Psoas muscle (tissue), 8 donors: ENCODE measurements at places on chromosomes 6 and 20.

GRCh38 chr6:89122625-89123024, 4.8 kb upstream of the SRSF12 start:
- DNase-seq, result no peak

GRCh38 chr20:44022464-44022863, 107.8 kb downstream of the TOX2 start:
- no peak for DNase-seq

DNA sequence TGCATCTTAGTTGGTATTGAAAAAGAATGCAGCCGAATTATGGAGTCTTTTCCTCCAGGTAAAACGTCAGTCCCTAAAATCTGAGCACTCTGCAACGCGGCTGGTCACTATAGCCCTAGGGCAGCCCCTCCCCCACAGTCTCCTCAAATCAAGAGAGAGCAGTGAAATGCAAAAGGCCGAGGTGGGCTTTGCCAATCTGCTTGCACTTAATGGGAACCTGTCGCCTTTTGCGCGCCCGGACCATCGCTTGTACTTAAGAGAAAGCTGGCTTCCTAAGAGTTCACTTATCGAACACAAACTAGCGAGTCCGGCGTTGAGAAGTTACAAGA, 447 bp downstream of the MCM3 start:
- peak; percentile 54 for DNase-seq

GRCh38 chr20:9517297-9518162, 3.1 kb downstream of the LAMP5 start:
- DNase-seq, result no peak

GRCh38 chr6:19934996-19935591, 97.9 kb downstream of the ID4 start:
- no peak for DNase-seq

GRCh38 chr6:13063300-13063918, 264.9 kb downstream of the TBC1D7 start:
- DNase-seq, result no peak

- DNase-seq, result no peak
Observed at GRCh38 chr6:37648465-37649330, 49.0 kb downstream of the MDGA1 start.

GRCh38 chr6:91276315-91276714, 689.4 kb upstream of the MAP3K7 start:
- no peak for DNase-seq

- DNase-seq, result no peak
Observed at GRCh38 chr6:136031982-136032381, 180.5 kb downstream of the PDE7B start.

DNA sequence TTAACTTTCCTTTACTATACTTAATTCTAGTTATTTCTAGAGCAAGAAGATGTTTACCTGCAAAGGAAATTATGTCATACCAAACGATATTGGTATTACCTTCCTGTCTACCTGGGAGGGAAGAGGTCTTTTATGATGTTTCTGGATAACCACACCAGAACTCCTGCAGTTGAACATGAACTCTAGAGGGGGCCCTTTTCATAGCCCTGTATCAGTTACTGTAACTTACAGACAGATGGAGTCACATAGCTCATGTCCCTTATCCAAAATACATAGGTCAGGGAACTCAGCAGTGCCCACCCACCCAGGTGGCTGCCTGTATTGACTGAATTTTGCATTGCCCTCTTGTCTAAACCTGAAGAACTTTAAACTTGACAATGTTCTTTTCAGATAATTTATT, 35.1 kb upstream of the MYL9 start:
- DNase-seq, result no peak

DNA sequence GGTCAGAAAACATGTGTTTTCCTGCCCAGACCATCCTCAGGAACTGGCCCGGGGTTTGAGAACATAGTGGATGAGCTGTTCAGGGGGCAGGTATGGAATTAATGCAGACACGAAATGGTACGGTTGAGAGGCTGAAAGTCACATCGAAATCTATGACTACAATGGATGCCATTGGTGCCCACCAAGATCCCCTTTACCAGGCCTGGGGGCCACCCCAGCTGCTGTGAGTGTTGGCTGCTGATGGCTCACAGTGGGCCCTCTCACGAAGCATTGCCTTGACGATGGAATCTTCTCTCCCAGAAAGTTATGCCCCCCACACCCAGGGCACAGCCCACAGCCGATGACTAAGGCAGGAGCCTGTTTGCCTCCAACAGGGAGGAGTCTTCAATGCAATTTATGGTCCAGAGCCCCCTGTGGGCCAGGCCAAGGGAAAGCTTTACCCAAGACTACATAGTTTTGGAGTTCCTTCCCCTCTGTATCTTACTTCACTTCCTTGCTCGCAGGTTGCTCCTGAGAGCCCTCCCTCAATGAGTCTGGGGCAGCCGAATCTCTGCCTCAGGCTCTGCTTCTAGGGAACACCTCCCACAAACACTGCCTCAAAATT, 92.6 kb downstream of the BFSP1 start:
- DNase-seq, result no peak

- no peak for DNase-seq
Observed at GRCh38 chr6:3381233-3381921, 75.5 kb downstream of the SLC22A23 start.

GRCh38 chr6:31922942-31923341, 4.6 kb upstream of the C2 start:
- DNase-seq, result no peak

DNA sequence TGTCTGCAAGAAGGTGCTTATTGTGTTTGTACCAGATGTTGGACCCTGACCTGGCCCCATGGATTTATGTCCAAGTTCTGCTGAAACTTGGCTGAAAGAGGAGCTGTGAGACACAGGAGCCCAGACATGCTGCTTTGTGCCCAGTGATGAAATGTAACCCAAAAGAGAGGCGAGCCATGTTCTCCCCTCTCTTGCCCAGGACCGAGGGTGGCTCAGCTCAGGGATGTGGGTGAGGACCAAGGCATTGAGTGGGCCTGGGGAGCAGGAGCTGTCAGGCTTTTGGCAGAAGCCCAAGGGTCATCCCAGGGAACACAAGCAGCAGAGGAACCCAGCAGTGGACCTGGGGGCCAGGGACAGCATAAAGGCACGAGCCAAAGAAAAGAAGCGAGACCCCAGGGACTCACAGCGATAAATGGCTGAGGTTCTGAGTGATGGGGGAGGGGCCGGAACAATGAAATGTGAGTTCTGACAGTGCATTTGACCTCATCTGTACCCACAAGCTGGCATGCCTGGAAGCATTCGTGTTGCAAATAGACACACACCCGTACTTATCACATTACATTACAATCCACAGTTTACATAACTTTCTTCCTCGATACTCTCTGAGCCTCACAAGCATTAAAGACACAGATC, 363.4 kb upstream of the JARID2 start:
- peak; percentile 41 for DNase-seq

DNA sequence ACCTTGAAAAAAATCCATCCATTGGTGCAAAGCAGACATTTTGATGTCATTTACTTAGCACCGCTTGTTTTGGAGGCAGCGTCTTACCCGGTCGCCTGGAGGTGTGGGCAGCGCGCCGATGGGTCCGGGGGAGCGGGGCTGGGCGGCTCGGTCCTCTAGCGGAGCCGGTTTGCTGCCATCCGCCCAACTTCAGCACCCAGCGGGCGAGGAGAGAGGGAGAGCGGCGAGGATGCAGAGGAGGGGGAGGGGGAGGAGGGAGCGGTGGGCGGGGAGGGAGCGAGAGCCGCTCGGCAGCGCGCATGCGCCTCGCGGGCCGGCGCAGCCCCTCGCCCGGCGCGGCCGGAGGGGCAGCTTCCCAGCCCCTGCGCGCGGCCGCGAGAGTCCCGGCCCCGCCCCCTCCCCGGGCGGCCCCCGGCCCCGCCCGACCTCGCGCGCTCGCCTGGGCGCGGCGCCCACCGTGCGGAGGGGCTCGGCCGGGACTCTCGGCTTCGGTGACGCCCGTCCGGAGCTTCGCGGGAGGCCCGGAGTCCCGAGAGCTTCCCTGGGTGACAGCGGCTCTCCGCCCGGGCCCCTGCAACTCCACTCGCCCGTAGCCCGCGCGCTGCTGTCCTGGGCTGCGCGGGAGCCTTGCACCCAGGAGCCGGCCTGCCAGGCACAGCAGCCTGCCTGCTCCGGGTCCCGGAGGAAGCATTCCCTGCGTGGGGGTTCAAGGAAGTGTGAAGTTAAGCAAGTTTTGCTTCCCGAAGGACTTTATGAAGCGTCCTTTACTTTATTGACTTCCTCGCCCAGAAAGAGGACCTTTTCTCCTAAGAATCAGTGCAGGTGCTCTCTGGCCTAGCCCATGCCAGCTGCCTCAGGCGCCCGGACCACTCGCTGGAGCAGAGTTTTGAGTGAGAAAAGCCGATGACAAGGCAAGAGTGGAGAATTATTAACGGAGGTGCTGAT, at the start of gene RGS17:
RGS17 (minus strand) TSS at position 246 of the 945 bp plus-strand sequence. CDS start 87,264 bp downstream, outside the sequence.
- peak; percentile 54 for DNase-seq

- DNase-seq, result no peak
Observed at GRCh38 chr6:40386200-40386599, 201.0 kb downstream of the LRFN2 start.

DNA sequence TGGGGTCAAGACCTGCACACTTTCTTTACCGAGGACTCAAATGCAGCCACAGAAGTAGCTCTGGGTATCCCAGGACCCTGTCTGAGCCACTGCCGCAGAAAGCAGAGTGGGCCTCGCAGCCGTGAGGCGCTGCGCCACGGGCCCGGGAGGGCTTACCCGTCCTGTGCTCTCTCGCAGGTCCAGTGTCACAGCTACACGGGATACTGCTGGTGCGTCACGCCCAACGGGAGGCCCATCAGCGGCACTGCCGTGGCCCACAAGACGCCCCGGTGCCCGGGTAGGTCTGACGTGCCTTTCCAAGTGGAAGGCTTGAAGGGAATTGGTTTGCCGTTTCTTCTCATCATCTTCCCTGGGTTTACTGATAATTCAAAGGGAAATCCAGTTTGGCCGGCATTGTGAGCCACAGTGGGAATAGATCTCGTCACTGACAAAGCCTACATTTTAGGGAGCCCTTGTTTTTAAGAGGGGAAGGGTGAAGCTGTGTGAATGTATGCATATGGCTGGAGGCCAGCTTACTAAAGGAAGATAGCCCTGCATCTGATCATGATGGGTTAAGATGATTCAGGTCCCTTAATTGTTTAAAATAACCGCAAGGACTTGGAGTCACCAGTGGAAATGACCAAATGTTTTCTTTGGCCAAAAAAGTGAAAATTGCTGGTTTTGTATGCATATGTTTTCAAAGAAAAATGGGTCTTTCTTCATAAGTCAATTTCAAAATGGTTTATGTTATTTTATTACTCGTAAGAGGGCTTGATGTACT, 86.6 kb downstream of the SMOC2 start:
- DNase-seq, result no peak

GRCh38 chr20:19562426-19562825, 195.6 kb upstream of the RIN2 start:
- no peak for DNase-seq

- no peak for DNase-seq
Observed at GRCh38 chr6:109069746-109070145, 24.9 kb downstream of the SESN1 start.

GRCh38 chr6:46325561-46326530, 155.1 kb upstream of the ENPP5 start:
- DNase-seq, result no peak

DNA sequence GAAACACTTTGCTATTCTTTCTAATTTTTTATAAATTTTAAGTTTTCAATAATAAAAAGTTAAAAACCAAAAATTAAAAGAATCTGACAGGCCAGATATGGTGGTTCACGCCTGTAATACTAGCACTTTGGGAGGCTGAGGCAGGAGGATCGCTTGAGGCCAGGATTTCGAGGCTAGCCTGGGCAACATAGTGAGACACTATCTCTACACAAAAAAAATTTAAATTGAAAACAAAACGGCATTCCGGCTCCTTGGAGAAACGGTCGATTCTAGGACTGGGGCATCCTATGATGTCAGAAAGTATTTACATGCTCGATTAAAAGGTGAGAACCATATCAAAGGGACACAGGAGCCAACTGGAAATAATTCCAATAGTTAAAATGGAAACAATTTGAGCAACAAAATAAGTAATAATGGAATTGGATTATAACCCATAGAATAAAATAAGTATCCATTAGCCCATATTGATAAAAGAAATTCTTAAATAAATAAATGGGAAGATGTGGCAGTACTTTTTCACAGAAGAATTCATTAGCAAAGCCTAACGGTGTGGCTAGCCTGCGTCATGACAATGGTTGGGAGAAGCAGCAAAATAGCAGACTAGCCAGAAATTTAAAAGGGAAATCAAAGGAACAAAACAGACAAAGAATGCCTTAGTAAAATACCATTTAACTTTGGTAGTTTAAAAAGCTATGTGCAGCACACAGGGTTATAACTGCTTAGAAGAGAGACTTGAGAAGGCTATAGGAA, 21.3 kb downstream of the HLA-E start:
- no peak for DNase-seq

GRCh38 chr6:2517401-2517800, 233.3 kb downstream of the MYLK4 start:
- DNase-seq, result no peak

DNA sequence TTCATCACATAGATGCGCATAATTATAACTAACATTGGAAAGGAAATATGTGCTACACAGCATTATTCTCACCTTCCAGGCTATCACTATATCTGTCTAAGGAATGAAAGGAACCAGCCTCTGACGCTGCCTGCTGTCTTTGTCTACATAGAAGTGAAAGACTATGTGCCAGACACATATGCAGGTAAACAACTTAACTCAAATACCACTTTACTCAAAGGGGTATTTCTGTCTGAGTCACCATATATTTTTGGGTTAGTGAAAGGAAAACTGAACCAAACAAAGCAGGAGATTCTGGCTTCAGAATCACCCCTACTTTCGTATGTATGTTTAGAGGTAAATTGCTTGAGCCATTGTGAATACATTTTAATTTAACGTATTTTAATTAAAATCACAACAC, 328.6 kb upstream of the PLCB4 start:
- no peak for DNase-seq

DNA sequence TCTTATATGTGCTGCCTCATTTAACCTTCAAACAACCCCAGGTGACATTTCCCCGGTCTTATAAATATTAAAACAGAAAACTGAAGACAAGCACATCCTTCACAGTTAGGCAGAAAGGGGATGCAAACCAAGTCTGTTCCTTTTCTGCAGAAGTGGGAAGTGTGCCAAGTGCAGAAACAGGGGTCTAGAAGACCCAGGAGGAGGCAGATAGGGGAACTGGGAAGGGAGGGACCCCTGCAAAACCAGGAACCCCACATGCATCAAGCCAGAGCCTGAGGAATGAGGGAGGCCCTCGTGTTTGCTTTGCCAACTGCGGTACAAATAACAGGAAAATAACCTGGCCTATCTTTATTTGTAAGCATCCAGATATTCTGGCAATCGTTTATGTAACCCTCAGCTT, 17.0 kb upstream of the CST3 start:
- DNase-seq, result no peak

DNA sequence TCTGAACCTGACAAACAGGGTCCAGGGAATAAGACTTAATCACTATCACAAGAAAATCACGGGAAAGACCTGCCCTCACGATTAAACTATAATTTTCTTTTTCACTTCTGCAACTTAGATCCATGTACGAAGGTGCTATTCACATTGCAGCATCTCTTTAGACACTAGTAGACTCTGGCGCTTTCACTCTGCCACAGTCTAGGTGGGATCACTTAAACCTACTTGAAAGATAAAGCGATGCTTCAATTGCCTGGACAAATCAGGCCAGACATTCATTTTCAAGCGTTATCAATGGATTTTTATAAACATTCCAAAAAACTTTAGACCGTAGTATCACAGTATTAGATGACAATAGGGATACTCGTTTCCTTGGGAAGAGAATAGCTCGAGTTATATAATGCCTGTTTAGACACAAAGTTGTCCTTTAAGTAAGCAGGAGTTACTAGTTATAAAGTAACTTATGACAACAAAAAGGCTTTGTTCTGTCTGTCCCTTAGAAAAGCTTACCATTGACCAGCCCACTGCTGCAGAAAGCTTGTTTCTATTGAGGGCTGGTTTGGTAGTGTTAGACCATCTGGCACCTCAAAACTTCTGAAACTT, 367.3 kb downstream of the UTRN start:
- DNase-seq, result no peak
